ENCODE measurements at places on chromosomes 5 and 9.
A peak's percentile ranks its signal among the peaks of the same experiment; 100 is the strongest.

DNA sequence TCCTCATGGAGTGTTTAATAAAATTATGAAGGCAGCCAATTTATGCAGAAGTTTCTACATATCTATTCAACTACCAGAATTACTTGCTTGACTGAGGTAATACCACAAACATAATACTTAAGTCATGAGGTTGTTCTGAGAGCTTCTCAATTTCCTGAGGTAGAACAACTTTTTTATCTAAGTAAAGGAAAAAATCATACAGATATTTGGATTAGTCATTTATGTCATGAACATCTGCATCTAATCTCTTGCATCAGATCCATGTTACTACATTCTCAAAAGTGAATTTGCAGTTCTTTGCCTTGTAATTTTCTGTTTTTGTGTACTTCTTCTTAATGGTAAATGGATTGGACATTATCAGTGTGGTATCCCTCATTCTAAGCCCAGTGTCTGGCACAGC, 60.4 kb upstream of the RGMB start:
- no peak for DNase-seq

DNA sequence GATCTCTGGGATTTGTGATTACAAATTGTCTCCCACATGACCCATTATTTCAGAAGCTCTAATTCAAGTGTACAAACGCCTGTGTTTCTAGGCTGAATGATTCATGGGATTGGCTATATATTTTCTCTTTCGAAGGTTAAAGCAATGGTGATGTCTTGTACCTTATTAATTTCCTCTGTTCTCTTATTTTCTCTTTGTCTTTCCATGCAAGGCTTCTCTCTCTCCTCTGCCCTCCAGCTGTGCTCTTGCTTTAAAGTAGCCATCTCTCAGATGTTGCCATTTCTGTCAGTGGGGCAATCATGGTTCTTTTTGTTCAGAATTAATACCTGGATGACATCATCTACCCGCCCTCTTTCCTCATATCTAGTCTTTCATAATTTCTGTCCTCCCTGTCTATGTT, 184.3 kb upstream of the ATP10B start:
- no peak for DNase-seq

DNA sequence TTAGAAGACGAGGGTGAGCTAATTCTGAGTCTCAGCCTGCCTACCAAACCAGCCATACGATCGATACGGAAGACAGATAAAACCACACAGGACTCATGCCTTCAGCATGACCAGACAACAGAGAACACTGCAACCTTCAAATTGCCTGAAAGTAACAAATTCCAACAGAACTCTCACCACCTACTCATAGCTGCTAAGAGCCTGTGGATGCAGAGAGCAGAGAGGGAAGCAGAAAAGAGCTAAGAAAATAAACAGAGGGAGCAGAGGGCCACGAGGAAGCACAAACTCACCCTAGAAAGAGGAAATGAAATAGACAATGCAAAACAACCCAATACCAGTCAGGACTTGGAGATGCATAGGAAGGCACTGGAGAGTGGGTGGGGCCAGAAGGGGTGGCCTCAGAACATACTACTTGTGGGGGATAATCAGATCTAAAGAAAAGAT, 86.7 kb upstream of the TAS2R1 start:
- DNase-seq: no peak

- DNase-seq: no peak
Observed at GRCh38 chr5:180553530-180553929, 37.8 kb downstream of the SCGB3A1 start.

DNA sequence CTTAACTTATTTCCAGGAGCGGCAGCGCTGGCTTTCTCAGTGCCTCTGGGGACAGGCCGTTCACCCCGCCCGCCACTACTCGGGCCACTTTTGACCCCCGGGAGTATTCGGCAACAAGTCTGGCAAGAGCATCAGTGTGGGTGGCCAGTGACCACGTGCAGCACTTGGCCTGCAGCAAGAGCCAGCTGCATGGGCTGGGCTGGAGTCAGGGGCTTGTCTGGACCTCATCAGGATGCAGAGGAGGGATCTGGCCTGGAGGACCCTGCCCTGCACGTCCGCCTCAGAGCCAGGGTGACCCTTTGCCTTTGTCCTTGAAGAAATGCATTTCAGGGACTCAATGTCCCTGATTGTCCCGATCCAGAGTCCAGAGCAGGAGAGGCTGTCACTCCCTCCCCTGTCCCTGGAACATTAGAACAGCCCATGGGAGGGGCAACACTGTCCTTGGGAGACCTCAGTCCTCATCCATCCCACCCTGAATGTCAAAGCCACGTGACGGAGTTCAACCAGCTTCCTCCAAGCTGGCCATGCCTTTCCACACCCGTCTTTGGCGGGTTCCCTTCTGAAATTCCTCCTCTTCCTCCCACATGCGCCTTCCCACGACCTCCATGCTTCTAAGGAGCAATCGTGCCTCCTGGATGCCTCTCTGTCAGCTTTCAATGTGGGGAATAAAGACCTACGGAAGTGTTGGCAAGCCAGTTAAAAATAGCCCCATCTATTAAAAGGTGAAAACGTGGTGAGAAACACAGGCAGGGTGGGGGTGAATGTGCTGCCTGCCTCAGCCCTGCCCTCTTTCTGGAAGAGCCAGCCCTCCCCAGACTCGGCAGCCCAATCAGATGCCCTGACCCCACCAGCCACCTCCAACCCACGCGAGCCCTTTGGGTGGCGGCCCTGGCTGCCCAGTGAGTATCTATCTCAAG, 99.0 kb downstream of the OLFM1 start:
- peak; percentile 26 for DNase-seq

- DNase-seq: no peak
Observed at GRCh38 chr9:110847671-110848070, 179.1 kb downstream of the MUSK start.

DNA sequence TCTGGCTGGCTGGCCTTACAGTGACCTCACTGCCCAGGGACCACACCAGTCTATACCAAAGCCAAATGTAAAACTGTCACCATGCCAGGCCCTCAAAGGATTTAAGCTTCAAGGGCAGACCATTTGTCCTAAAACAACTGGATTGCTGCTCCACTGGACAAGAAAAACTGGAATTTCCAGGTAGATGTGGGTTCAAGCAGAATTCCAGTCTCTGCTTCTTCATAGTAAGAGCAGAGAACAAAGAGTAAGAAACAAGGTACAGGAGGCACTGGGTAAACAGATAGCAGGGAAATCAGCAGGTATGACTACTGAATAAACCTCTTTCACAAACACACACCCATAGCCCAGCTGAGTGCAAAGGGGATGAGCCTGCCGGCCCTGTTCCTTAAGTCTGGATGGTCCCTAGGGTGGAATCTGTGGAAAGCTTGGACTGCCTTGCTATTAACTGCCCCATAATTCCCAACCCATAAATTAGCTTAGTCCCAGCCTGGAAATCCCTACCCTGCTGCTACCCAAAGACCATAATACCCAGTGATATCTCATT, 5.5 kb downstream of the B4GALT1 start:
- no peak for DNase-seq

DNA sequence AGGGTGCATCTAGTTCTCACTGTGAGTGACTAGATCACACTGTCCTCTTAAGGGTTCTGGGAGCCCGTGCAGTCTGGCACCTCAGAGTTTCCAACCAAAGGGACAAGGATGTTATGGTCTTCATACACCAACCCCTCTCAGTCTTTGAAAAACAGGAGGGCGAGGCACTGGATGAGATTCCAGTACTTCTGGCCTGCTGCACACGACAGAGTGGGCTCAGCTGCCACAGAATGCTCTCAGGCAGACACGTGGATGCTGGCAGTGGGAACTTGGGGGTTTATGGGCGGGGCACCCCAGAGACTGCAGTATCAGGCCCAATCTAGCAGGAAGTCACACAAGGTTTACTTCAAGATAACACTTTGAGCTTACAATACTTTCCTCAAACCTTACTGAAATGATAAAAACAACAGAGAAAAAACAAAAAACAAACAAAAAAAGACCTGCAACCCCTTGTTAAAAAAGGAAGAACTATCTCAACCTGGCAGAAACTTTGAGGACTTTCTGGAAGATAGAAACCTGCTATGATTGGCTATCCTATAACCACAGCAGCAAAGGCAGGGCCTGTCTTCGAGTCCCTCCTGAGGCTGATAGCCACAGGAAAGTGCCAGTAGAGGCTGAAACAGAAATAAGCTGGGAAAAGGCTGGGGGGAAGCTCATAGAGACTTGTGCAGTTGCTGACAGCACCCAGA, 28.3 kb upstream of the TGFBR1 start:
- DNase-seq: no peak

- DNase-seq: no peak
Observed at GRCh38 chr9:99505936-99506335, 283.9 kb downstream of the SEC61B start.

- DNase-seq: no peak
Observed at GRCh38 chr5:143141652-143142051, 261.8 kb downstream of the NR3C1 start.

- DNase-seq: no peak
Observed at GRCh38 chr5:52809884-52810283, 22.2 kb downstream of the ITGA1 start.

DNA sequence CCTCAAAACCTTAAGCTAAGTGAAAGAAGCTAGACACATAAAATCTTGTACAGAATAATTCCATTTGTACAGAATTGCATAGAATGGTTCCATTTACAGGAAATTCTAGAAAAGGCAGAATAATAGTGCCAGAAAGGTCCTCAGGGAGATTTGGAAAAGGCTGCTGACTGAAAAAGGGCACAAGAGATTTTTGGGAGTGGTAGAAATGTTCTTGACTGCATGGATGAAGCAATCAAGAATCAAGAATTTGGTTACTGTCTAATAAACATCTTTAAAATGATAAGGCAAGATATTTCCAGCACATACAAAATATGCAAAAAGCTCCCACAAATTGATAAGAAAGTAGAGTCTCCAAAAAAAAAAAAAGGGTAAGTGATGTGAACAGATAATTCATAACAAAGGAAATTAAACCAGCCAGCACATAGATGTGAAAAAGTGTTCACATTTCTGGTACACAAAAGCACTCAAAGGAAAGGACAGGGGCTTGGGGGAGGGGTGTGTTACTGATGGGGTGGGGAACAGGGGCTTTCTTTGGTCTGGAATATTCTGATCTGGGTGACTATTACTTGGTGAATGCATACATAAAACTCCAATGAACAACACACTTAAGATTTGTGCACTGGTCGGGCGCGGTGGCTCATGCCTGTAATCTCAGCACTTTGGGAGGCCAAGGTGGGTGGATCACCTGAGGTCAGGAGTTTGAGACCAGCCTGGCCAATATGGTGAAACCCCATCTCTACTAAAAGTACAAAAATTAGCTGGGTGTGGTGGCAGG, 85.2 kb downstream of the SHC3 start:
- DNase-seq: no peak

DNA sequence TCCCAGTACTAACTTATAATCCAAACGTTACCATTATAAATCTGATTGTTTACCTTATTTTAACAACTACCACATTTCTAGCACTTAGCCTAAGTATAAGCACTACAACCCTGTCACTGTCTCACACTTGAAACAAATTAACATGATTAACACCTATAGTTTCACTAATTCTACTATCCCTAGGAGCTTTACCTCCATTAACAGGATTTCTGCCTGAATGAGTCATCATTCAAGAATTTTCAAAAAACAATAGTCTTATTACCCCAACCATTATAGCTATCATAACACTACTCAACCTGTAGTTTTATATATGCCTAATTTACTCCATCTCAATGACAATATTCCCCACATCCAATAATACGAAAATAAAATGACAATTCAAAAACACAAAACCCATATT, 89.6 kb downstream of the INSL6 start:
- DNase-seq: no peak

DNA sequence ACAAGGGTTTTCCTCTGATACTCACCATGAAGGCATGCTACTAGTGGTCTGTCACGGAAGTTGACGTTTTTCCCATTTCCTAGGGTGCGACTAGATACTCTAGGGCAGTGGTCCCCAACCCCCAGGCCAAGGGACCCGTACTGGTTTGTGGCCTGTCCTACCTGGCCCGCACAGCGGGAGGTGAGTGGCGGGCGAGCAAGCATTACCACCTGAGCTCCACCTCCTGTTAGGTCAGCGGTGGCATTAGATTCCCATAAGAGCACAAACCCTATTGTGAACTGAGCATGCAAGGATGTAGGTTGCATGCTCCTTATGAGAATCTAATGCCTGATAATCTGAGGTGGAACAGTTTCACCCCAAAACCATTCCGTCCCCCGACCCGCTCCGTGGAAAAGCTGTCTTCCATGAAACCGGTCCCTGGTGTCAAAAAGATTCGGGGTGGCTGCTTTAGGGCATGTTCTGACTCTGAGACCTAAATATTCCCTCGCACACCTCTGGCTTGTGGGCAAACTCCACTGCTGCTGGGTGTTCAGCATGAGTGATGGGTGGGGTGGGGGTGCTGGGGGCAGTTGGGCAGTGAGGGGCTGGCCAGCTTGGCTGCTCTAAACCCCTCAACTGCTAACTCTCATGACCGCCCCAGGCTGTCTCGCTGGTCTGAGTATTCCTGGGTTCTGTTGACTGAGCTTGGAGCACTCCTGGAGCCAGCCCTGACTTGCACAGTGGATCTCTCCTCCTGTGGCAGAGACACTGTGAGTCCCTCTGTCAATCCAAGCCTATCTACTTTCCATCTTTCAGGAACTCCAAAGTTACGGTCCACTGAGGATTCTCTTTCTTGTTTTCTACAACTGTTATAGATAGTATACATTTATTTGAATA, 78.3 kb upstream of the NEK6 start:
- no peak for DNase-seq

DNA sequence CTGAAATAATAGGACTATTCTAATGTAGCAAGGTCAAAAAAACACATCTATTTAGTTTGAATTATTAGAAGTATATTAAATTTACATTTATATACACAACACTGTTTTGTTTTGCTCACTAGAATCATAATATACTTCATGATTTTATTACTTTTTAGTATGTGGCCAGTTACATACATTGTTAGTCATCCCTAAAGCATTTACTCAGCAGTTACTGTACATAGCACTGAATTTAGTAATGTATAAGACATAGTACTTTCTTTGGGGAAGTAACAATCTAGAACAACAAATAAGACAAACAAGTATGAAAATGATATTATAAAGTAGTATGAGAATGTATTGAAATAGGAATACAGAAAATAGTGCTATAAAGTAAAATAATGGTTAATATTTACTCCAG, 28.2 kb downstream of the ERCC8 start:
- no peak for DNase-seq

GRCh38 chr5:72376381-72376780, 56.2 kb downstream of the PTCD2 start:
- DNase-seq: no peak

DNA sequence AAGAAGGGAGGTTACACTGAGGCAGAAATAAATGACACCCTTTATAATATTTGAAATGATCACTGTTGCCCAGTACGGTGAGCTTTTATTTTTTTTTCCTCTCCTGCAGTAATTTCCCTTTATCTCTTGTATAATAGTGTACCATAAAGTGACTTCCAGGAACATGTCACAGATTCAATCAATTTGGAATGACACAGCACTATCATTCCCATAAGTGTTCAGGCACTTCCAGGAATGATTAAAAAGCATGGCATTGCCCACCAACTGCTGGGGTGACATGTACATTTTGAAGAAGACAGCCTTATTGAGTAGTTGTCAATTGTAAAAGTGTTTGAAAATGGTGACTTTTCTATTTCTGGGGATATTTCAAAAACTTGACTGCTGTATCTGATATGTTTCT, 1700.9 kb upstream of the NUDT12 start:
- DNase-seq: no peak

All from heart right ventricle (tissue), 16 donors.